Stimulated activated CD8-positive, alpha-beta memory T cell treated with anti-CD3 and anti-CD28 coated beads, Interleukin-7, amount 100 ng/mL, for 1 hour (primary cell): ENCODE measurements at places on chromosomes 3 and 15.

GRCh38 chr3:63974451-63974850 is 48.8 kb downstream of the PSMD6 start:
- no peak for DNase-seq

DNA sequence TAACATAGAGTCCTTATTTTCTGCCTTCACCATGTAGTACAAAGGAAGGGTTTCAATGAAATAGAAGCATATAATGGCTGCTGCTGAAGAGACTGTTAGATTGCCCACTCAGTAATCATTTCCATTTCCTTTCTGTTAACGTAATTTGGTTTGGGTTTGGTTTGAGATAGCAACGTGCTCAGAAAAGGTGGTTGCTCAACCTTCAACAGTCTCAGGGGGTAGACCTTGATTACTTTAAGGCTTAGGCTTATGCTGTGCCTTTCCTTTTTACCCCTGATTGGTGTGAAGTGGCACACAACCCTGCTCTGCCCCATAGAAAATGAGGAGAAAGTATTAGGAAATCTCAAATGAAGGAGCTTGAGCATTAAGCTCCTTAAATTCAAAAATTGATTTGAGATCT is 163.7 kb upstream of the TP63 start:
- DNase-seq, result no peak

GRCh38 chr15:39963786-39964185 is 29.9 kb downstream of the EIF2AK4 start:
- no peak for DNase-seq

- DNase-seq, result no peak
Measured at GRCh38 chr3:12278566-12278965, 10.3 kb upstream of the PPARG start.

- DNase-seq, result no peak
Measured at GRCh38 chr3:184751204-184752040, 39.6 kb upstream of the MAGEF1 start.
